ENCODE measurements at places on chromosomes 3 and 15.
A peak's percentile ranks its signal among the peaks of the same experiment; 100 is the strongest.

DNA sequence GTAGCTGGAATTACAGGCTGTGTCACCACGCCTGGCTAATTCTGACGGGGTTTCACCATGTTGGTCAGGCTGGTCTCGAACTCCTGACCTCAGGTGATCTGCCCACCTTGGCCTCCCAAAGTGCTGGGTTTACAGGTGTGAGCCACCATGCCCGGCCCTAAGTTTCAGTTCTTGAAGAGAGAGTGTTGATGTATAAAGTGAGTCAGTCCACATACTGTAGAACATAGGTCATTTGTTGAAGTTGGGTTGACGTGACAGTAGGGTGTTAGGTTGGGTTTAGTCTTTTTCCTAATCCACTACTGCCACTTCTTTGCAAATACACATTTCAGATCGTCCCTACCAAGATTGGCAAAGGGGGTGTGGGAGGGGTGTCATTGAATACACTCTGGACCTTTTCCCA lies 15.2 kb downstream of the DNAJC19 start:
- no peak for DNase-seq

DNA sequence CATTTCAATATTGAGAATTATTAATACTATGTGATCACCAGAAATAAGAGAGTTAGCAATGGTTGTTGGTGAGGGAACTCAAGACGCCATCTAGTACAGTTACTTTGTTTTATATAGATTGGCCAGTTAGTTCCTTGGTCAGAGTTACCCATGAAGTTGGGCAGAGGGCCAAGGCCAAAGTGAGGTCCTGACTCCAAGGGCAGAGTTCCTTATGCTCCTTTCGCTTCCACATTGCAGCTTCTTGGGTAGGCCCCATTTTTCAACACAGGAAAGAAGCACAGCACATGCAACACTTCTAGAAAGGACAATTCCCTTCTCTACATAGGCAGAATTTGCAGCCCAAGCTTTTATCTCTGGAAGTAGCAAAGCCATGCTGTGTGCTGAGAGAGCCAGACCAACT lies 178.6 kb downstream of the KCNAB1 start:
- DNase-seq: no peak

GRCh38 chr3:22495241-22495640 lies 707.9 kb upstream of the UBE2E2 start:
- DNase-seq: no peak

DNA sequence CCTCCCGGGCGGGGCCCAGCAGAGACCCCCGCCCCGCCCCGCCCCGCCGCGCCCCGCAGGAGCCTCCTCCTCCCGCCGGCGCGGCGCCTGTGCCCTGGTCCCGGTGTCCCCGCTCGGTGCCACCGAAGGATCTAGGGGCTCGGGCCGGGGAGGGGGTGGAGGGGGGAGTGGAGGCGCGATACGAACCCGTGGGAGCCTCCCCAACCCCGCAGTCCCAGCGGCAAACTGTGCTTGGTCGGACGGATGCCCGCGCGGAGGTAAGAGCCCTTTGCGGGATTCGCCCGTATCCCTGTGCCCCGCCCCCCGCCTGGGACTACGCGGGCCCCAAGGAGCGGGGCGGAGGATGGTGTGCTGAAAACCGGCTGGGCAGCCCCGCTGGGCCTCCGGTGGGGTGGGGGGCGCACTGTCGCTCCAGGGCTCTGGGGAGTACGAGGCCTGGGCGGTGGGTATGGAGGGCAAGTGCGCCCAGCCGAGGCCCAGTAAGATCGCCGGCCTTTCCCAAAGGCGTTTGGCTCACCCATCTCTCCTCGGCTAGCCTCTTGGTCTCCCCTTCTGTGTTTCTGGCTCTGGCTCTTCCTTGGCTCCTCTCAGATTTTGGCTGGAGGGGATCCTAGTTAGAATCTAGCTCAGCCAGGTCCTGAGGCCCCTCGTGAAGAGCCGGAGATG lies 65.6 kb upstream of the POLG start:
- DNase-seq: no peak

- DNase-seq: no peak
Measured at GRCh38 chr3:161038725-161039124, 66.4 kb downstream of the B3GALNT1 start.

GRCh38 chr15:38687775-38688495 lies 123.3 kb upstream of the RASGRP1 start:
- no peak for DNase-seq

GRCh38 chr3:11240496-11240895 lies 31.7 kb upstream of the ATG7 start:
- no peak for DNase-seq

- DNase-seq: peak; percentile 88
Measured at GRCh38 chr15:75349851-75350588, 3.2 kb downstream of the NEIL1 start.

GRCh38 chr3:157815739-157816138 lies 290.5 kb downstream of the SHOX2 start:
- no peak for DNase-seq

- no peak for DNase-seq
Measured at GRCh38 chr15:93168910-93169309, 79.9 kb upstream of the RGMA start.

DNA sequence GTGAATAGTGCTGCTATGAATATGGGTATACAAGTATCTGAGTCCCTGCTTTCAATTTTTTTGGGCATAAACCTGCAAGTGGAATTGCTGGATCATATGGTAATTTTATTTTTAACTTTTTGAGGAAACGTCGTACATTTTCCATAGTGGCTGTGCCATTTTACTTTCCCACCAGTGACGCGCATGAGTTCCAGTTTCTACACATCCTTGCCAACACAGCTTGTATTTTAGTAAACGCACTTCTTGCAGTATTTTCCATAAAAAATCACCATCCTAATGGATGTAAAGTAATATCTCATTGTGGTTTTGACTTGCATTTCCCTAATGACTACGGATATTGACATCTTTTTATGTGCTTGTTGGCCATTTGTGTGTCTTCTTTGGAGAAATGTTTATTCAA lies 105.0 kb downstream of the NFKBIZ start:
- no peak for DNase-seq

DNA sequence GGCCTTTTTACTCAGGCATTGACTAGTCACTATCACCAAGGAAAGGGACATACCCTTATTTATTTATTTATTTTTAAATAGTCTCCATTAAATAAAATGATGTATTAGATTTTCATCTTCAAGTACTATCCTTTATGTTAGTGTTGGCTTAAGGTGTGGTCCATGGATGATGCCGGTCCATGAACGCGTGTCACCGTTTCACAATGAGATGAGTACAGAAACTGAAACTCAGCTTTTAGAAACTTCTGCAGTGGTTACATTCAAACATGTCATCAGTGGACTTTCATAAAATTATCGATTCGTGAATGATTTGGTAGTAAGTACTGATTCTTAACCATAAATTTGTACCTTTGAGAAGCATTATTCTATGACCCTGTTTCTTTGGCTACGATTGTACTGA lies 166.6 kb downstream of the SATB1 start:
- DNase-seq: no peak

- DNase-seq: no peak
Measured at GRCh38 chr3:77281721-77282120, 241.8 kb downstream of the ROBO2 start.

- no peak for DNase-seq
Measured at GRCh38 chr3:78221300-78221699, 1181.4 kb downstream of the ROBO2 start.

- DNase-seq: no peak
Measured at GRCh38 chr3:130789782-130790322, 43.2 kb upstream of the PIK3R4 start.

DNA sequence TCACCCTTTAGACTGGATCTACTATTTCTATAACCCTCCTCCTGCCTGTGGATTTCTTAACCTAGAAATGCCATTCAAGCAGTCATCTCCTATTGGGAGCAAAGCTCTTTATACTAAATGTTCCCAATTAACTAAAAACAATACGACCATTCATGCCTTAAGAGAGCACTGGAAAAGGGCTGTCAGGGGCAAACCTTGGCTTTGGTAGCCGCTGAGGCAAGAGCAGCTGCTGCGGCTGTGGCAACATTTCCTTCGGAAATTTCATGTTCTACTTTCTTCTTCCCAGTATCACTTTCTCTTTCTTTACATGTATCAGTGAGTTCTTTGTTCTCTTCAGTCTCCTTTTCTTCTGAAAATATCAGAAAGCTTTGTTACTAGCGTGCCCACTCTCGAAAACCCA lies 56.3 kb upstream of the CSPG5 start:
- no peak for DNase-seq

- no peak for DNase-seq
Measured at GRCh38 chr3:70620367-70620766, 307.9 kb upstream of the MDFIC2 start.

DNA sequence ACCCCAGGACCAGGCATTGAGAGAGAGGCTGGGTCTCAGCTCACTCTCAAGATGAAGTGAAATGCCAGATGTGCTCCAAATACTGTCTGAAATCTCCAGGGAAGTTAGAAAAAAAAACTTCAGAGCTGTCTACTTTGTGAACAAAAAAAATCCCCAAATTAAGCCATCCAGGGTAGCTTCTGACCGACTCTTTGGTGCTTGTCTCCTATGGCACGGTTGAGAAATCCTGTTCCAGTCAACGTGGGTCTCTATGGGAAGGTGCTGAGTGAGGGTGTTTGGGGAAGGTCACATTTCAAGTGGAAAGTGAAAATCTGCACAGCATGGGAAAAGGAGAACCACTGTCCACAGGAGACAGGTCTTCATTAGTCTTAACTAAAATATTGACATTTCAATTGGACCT lies 322.5 kb upstream of the CFAP20DC start:
- DNase-seq: no peak

DNA sequence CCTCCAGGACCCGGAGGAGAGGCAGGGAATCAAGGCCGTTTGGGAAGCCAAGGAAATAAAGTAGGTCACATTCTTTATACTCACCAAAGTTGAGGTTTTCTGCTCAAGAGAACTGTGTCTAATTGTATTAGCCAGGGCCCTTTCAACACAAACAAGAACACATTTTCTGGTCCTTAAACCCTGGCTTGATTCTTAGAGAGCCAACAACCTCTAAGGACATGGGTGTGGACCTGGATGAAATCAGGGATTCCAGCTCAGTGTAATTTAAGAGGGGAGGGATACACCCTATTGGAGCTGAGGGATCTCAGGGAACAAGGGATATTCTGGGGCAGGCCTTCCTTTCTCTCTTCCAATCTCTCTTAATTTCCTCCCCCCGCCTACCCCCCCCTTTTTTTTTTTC lies 104.8 kb downstream of the COL6A6 start:
- no peak for DNase-seq

All from CD4-positive, alpha-beta T cell treated with Interleukin-21 for 1 hour (primary cell).